Immature natural killer cell (primary cell): ENCODE measurements at places on chromosomes 16 and 17. TPM values are rescaled to one million over a fixed set of nuclear protein-coding genes. Genes with fewer than 3 reads are reported as not detected.

MRC2 gene
- not detected for polyA plus RNA-seq

MYO1D gene
- 2.0 TPM for polyA plus RNA-seq

TLCD3A gene
- 0.92 TPM for polyA plus RNA-seq

HYDIN gene
- 0.26 TPM for polyA plus RNA-seq

SCIMP gene
- polyA plus RNA-seq: 7.3 TPM

SALL1 gene
- not detected for polyA plus RNA-seq

KRTAP4-4 gene
- not detected for polyA plus RNA-seq
